ENCODE measurements at places on chromosomes 3 and 15. TPM values are rescaled to one million over a fixed set of nuclear protein-coding genes. Genes with fewer than 3 reads are reported as not detected.
A peak's percentile ranks its signal among the peaks of the same experiment; 100 is the strongest.

The LSAMP gene
- 0.59 TPM for total RNA-seq

The FAH gene
- 172 TPM for total RNA-seq

The TMEM44 gene
- total RNA-seq: 19.0 TPM

The TUSC7 gene
- not detected for total RNA-seq

- DNase-seq: no peak
These were observed 82.7 kb downstream of the RFX7 start for GRCh38 chr15:56160966-56161365.

- peak; percentile 34 for DNase-seq
These were observed 11.3 kb upstream of the THRB start for GRCh38 chr3:24505691-24506550.

DNA sequence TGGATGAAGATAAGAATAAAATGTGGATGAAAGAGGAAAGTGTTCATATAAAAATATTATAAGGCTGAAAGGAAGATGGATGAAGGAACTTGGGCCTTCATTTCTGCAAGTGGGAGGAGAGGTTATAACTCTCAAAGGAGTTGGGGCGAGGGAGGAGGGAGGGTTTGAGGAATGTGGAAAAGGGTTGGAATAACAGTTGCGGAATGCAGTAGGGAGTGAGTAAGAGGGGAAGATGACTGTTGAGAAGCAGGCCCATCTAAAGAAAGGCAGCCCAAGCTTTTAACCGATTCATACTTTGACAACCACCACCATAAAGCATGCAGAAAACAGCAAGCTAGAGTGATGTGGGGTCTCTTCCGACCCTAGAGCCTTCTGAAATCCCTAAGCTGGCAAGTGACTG, 8.3 kb upstream of the TM4SF4 start:
- peak; percentile 63 for DNase-seq

The SLC28A2 gene
- not detected for total RNA-seq

The TMEM212 gene
- total RNA-seq: not detected

The ATRIP gene
- total RNA-seq: 10.7 TPM

DNA sequence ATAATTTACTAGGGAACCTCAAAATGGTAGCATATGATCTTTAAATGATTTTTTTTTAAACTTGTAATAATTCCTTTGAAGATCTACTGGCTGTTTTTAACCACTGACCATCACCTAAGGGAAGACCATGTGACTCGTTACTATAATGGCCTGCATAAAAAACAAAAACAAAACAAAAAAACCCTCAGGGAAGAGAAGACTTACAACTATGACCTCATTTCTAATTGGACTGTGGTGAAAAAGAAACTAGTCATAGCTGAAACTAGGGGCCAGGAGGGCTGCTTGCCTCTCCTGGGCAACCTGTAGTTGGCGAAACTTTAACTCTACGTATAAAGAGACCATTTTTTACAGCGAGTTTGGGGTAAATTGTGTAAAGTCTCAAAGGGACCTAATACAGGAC, 23.0 kb downstream of the PAQR9 start:
- DNase-seq: peak; percentile 14

DNA sequence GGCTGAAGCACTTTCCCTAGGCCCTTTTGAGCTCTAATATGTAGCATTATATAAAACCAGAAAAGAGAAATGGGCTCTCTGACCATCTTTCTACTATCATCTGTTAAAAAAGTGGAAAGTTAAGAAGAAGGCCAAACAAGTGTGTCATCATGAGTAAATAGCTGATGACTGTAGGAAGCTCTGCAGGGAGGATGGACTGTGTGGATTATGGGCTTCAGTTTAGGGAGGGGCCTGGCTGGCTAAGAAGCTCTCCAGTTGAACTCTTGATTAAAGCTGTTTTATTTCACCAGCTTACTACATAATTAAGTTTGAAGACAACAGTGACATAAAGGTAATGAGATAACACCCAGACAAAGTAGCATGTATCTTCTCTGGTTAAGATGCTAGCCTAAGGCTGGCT, 30.6 kb downstream of the INTS14 start:
- peak; percentile 34 for DNase-seq

- no peak for DNase-seq
These were observed 149.6 kb downstream of the CHL1 start for GRCh38 chr3:346186-346585.

- DNase-seq: no peak
These were observed 446.9 kb downstream of the EDEM1 start for GRCh38 chr3:5634411-5634810.

The SHC4 gene
- total RNA-seq: 1.9 TPM

The CEMIP gene
- 1.1 TPM for total RNA-seq

The CA12 gene
- total RNA-seq: 23.3 TPM

Data from RPMI7951 (cell line).